ENCODE measurements at places on chromosomes 7 and 10.

DNA sequence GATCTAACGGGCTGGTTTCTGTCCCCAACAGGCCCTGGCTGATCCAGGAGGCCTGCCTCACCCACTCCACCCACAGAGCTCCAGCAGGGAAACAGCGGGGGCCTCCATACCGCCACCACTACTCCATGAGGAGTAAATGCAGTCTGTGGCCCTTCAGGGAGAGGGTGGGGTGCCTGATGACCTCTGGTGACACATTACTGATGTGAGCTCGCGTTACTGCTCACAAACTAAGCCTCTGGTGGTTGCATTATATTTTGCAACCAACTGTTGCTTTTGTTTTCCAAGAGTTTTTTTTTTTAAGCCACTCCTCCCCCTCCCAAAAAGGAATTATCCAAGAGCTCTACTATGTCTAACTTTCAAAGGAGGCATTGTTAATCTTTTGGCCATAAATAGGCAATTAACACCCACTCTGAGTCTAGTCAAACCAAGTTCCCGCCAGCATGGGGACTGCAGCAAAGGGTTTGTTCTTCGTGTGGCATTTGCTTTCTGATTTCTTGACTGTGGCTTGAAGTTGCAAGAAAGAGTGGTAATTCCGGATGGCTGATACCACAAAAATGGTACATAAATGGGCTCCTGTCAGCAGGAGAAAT is 72.6 kb downstream of the FAM53B start:
- DNase-seq, result no peak

GRCh38 chr7:157827045-157827862 is 490.4 kb downstream of the DNAJB6 start:
- DNase-seq, result no peak

DNA sequence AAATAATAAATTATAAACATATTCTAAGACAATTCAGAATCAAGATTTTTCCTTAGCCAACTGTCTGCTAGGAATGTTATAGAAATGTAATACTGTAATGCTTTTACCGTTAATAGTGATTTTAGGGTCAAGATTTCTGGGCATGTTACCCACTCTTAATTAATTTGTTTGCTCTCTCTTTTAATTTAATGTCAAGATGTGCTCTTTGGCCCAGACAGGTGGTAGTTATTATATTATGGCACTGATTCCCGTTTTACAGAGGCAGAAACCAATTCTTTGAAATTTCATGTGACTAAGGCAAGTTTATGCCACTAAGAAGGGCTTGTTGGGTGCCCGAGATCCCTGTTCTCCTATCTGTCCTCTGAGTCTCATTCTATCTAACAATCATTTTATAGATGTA is 959 bp upstream of the FAM107B start:
- no peak for DNase-seq

- DNase-seq, result no peak
Observed at GRCh38 chr7:25750744-25751508, 401.1 kb upstream of the NFE2L3 start.

GRCh38 chr7:149884016-149884415 is 10.2 kb downstream of the ATP6V0E2 start:
- no peak for DNase-seq

Measured in activated T-cell treated with anti-CD3 and anti-CD28 coated beads for 4 hours (primary cell).